ENCODE measurements at places on chromosomes 6 and 20.

GRCh38 chr20:57682184-57683101 lies 27.4 kb downstream of the PMEPA1 start:
- DNase-seq: no peak

- no peak for DNase-seq
These were observed 15.1 kb downstream of the ACSS1 start for GRCh38 chr20:25042531-25043498.

DNA sequence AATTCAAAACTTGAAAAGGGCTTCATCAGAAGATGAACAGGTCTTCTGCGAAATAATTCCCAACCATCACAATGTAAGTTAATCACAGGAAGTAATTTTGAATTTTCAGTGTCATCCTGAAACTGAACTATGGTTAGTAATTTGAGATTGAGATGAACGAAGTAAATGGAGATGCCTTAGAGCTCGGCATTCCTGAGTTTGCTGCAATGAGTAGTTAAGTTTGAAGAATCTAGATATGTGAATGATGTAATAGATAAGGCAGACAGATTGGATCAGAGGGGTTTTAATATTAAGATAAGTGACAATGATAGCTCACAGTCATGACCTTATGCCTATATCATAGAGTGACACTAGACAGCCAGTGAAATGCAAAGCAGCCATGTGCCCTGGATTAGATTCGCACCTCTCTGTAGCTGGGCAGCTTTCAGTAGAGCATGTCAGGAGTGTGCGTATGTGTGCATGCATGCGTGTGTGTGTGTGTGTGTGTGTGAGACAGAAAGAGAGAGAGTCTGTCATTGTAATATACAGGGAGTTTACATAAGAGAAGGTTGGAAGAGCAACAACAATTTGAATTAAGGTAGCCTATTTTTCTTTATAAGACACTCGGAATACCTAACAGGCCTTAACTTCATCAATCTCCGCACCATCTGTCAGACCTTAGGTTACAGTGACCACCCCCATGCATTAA lies 233.0 kb downstream of the GMPR start:
- no peak for DNase-seq

DNA sequence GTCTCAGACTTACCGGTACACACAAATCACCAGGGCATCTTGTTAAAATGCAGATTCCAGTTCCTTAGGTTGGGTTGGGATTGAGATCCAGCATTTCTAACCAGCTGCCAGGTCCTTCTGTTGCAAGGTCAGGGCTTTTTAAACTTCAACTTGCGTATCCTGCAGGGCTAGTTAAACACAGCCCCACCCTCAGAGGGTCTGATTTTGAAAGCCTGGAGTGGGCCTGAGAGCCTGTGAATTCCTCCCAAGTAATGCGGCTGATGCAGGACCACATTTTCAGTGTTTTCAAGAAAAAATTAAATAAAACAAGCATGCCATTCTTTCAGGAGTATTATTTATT lies 65.3 kb downstream of the MKKS start:
- DNase-seq: no peak

DNA sequence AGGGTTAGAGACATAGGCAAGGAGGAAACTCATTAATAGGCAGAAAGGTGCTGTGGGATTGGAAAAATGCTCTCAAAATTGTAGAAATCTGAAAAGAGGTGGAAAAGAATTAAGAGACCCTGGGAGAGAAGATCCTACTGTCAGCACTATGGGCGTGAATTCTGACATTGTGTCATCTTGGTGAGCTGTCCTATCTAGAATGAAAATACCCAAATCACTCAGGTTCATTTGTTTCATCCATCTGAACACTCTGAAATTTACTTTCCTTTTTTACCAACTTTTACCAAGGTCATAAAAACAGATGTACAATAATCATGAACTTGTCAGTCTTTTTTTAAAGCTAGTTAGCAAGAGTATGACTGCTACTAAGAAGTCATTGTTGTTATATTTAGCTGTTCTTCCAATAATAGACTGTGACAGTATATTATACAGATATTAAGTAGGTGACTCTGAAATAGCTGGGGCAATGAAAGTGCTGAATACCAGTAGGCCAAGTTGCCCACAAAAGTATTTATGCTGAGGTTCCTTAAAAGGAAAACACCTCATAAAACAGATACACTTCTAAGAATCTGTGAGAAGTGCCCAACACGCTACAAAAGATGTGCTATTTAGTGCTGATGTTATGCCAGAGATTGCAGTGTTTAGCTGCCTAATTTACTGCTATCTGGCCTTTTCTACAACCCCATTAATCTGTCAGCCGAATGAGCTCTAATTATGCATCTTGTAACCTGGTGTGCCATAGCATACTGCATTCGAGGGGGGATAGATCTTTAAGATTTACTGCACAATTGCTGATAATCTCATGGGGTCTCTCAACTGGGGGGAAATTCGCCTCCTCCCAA lies 217.5 kb upstream of the SUPT3H start:
- DNase-seq: no peak

GRCh38 chr20:48649104-48649626 lies 178.6 kb downstream of the PREX1 start:
- DNase-seq: no peak

Data from fibroblast of the conjunctiva (primary cell).